Suppressor macrophage (primary cell): ENCODE measurements at places on chromosomes 5 and 9.

DNA sequence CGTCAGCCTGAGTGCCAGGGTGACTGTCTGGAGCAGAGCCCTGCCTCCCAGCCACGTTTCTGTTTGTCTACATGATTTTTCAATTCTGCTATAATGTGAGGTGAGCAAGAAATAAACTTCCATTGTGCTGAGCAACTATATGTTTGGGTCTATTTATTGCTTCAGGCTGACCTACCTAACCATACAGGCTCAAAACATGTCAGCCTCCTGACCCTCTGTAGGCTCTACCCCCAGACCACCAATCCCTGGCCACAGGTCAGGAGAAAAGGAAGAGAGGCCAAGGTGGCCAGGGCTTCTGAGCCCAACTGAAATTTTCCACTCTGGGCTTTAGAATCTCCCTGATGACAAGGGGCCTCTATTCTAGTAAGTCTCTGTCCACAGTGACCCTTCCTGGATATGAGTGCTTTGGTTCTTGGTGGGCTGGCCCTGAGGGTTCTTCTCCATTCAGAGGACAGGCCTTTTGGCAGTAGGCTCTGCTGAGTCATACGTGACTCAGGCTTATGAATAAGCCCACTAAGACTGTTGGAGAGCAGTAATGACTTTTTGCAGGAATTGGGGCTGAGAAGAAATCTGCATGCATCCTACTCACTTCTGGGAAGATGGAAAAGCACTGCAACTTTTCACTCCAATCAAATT lies 117.2 kb upstream of the TBCA start:
- peak; percentile 61 for DNase-seq

DNA sequence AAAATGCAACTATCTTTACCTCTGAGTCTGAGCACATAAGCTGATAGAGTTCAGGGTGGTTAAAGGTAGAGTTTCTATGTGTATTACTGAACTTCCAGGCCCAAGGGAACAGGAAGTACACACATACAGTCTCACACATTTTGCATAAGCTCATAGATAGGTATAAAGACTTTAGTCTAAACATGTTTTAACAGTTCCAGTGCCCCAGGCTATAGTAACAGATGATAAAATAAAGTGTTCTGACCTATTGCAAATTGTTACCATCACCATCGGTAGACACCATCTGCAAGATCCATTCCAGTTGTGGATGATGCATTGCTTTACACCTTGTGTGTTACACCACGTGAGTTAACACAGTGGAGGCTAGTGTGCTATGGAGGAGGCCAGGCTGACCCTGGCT lies 95.8 kb downstream of the TMEM174 start:
- DNase-seq = no peak

DNA sequence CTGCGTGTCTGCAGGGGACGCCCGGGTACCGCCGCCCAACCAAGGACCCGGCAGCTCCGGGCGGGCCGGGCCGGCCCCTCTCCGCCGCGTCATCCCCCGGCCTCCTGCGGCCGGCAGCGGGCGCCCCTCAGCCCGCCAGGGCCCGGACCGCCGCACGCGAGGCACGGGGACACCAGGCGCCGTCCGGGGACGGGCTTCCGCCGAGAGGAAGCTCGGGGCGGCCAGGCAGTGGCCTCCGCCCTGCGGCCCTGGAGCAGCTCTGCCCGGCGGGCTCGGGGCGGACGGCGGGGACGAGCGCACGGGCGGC lies 373 bp downstream of the FBXW5 start:
- DNase-seq = peak; percentile 91

DNA sequence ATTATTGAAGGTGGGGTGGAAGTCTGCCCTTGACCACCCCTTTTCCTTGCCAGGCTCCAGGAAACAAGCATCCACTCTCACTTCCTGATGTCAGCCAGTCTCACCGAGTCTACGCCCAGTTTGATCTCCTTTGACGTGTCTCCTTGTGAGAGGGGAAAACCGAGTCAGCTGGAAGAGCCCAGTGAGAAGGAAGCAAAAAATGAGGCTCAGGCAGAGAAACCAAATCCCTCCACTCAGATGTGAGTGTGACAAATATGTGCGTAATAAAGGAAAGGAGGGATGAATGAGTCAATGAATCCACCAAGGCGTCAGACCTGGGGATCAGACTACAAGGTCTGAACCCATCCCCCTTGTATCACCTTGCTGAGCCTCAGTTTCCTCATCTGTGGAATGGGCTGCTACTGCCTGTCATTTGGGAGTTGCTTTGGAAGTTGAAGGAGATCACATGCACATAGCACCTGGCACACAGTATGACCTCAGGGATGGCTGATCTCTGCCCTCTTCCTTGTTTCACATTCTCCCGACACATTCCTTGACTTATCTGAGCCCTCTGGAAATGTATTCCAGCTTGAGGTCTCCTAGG lies 61.3 kb upstream of the XPA start:
- DNase-seq = no peak

DNA sequence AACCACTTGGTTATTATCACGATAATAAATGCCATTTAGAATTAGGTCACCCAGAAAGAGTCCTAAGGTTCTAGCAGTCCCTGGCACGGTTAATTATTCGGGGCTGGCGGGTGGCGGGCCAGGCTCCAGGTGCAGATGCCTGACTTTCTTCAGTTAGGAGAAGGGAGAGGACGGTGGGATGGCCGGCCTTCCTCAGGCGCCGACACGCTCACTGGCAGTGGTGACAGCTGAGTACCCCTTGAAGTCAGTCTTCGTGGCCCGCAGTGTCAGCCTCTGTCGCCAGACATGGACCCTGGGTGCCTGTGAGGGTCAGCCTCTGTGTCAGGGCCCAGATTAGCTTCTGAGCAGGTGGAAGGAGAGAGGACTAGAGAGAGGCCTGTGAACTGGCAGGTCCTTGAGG lies 21.1 kb upstream of the EXOC3 start:
- DNase-seq = no peak

- DNase-seq = no peak
Measured at GRCh38 chr5:77546-77945, 14.4 kb upstream of the PLEKHG4B start.

DNA sequence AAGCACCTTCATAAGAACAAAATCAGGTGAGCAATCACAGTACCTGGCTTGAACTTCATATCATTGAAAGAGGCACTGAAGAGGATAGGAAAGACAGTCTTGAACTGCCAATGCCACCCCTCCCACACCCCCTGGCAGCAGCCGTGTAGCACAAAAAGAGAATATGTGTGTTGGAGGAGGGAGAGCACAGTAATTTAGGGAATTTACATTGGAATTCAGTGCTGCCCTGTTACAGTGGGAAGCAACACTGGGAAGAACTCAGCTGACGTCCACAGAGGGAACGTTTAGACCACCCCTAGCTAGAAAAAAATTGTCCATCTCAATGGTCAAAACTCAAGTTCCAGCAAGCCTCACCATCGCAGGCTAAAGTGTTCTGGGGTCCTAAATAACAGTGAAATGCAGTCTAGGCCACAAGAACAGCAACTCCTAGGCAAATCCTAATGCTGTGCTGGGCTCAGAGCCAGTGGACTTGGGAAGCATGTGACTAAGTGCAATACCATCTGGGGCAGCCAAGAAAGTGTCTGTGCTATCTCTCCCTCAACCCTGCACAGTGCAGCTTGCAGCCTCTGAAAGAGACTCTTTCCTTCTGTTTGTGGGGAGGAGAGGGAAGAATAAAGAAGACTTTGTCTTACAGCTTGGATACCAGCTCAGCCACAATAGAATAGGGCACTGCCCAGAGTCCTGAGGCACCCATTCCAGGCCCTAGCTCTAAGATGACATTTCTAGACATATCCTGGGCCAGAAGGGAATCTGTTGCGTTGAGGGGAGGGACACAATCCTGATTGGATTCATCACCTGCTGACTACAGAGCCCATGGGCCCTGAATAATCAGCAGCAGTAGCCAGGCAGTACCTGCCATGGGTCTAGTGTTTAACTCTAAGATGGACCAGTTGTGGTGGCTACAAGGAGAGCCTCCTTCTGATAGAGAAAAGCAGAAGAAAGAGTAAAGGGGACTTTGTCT lies 62.1 kb upstream of the VLDLR start:
- DNase-seq = no peak

- DNase-seq = no peak
Measured at GRCh38 chr9:89051421-89052025, 60.3 kb downstream of the S1PR3 start.

- peak; percentile 61 for DNase-seq
Measured at GRCh38 chr9:91033797-91034196, 232.2 kb downstream of the SYK start.

- DNase-seq = no peak
Measured at GRCh38 chr5:76716456-76717157, 681 bp downstream of the F2R start.

GRCh38 chr5:7606840-7607465 lies 211.0 kb downstream of the ADCY2 start:
- no peak for DNase-seq

GRCh38 chr5:50922942-50923767 lies 256.7 kb downstream of the PARP8 start:
- no peak for DNase-seq

DNA sequence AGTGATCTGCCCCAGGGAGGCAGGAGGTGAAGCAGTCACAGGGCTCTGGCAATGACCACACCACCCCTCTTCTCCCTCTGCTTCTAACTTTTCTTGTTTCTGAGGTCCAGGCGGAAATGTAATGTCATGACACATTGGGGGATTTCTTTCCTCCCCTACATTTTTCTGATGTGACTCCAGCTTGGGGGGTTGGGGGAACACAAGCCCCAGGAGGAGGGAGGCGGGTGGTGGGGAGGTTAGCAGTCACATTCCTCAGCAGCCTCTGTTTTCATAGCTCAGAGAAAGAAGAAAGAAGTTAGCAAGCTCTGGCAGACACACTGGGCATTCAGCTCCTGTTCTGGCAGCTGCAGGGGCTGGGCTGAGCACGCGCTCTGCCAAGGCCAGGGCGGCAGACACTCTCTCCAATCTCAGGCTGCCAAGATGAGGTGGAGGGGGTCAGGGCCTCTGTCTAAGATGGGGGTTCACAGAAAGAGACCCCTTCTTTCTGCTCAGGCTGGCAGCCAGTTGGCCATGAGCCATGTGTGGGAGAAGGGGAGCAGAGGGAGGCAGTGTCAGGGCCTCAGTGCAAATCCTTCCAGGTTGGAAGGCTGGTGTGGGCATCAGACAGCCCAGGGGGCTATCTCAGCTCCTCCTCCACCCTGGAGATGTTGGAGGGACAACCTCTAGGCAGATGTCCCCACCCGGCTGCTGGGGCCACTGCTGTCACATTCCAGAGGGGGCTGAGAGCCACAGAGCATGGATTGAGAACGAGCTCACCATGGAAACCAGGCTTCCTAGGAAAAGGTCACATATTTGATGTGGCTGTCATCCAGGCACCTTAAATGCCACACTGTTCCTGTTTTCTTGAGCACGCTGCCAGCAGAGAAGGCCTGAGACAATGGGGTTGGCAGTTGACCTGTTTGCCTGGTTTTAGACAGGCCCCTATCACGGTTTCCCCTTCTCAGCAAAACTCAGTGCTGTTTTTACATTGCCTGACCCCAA lies 20.1 kb upstream of the PFDN1 start:
- peak; percentile 66 for DNase-seq

GRCh38 chr5:22598796-22599195 lies 254.3 kb downstream of the CDH12 start:
- DNase-seq = no peak

DNA sequence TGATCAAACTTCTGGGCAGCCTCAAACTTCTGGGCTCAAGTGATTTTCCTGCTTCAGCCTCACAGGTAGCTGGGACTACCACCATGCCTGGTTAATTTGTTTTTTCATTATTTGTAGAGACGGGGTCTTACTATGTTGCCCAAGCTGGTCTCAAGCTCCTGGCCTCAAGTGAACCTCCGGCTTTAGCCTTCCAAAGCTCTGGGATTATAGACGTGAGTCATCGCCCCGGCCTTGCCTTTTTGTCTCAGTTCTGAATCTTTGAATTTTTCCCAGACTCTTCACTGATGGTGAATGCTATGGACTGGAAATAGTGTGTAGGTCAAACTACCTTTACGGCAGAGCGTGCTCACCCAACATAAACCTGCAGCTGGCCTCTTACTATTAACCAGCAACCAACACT lies 32.3 kb upstream of the EGFLAM start:
- DNase-seq = no peak

DNA sequence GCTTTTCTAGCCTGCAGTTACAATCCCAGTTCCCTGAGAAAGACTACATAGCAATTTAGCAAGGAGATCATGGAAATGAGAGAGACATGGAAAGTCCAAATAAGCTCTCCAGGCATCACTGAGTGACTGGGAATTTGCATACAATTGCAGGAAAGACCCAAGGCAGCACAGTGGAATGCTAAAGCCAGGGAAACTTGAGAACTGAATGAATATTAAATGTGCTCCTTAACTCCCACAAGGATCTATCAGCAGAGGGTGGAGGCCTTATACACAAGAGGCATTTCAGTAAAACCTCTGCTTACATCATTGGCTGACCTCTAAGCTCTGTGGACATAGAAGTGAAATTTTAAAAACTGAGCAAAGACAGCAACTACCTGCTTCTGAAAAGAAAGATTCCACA lies 355.6 kb upstream of the DAB2 start:
- no peak for DNase-seq

DNA sequence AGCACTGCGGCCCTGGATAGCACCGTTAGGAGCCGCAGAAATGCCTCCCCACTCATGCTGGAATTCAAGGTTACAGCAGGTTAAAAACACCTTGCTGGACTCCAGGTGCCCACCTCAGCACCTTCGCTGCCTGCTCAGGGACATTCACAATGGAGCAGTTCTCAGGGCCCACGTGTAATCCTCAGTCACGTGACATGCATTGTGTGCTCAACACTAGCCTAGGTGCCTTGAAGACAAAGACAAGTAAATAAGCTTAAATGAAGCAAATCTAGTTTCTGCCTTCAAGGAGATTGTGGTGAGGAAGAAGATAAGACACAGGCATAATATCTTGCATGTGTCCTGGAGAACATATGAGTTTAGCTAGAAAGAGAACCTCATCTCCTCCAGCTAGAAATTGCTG lies 82.1 kb downstream of the FSTL4 start:
- DNase-seq = no peak

DNA sequence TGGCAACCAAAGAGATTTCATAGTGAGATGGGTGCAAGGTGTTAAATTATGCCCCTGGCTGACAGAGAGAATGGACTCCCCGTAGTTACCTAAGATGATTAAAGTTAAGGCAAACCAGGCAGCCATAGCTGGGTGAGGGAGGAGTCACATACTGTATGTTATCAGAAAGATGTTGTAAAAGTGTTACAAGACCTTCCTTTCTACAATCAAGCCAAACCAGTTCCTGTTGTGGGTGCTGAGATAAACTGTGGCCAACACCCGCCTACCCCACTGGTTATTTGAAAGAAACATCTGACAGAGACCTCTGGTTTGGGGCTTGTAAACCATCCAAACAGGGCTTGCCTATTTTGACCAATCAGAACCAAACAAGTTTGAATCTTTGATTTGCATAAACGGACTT lies 684.7 kb upstream of the NUDT12 start:
- DNase-seq = no peak

- DNase-seq = no peak
Measured at GRCh38 chr5:73917433-73917832, 291.4 kb downstream of the ARHGEF28 start.

- DNase-seq = no peak
Measured at GRCh38 chr5:15676591-15676990, 176.6 kb downstream of the FBXL7 start.

DNA sequence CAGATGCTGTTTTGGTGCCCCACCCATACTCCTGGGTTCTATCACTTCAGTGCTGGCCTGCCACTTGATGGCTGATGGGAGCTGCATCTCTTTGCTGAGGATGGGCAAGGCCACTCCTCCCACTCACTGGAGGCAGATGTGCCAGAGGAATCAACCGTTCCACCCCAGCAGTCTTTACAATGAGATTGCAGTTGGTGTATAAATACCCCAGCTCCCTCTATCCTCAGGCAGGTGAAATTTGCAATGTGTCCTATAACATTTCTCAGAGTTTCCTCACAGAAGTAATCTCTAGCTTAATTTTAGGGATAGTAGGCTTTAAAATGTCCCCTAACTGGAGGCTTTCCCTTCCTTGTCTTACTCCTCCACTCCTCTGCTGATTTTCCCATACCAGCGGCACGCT lies 36.5 kb upstream of the ERCC6L2 start:
- no peak for DNase-seq
